ENCODE measurements at places on chromosomes 7 and 10.
A peak's percentile ranks its signal among the peaks of the same experiment; 100 is the strongest.

- DNase-seq = no peak
These were observed 217.0 kb downstream of the PAXIP1 start for GRCh38 chr7:154785898-154786297.

- no peak for DNase-seq
These were observed 23.4 kb upstream of the HK1 start for GRCh38 chr10:69254877-69255276.

GRCh38 chr7:159102681-159103381 is 41.8 kb downstream of the VIPR2 start:
- no peak for DNase-seq

GRCh38 chr10:60511477-60512229 is 122.0 kb upstream of the ANK3 start:
- no peak for DNase-seq

DNA sequence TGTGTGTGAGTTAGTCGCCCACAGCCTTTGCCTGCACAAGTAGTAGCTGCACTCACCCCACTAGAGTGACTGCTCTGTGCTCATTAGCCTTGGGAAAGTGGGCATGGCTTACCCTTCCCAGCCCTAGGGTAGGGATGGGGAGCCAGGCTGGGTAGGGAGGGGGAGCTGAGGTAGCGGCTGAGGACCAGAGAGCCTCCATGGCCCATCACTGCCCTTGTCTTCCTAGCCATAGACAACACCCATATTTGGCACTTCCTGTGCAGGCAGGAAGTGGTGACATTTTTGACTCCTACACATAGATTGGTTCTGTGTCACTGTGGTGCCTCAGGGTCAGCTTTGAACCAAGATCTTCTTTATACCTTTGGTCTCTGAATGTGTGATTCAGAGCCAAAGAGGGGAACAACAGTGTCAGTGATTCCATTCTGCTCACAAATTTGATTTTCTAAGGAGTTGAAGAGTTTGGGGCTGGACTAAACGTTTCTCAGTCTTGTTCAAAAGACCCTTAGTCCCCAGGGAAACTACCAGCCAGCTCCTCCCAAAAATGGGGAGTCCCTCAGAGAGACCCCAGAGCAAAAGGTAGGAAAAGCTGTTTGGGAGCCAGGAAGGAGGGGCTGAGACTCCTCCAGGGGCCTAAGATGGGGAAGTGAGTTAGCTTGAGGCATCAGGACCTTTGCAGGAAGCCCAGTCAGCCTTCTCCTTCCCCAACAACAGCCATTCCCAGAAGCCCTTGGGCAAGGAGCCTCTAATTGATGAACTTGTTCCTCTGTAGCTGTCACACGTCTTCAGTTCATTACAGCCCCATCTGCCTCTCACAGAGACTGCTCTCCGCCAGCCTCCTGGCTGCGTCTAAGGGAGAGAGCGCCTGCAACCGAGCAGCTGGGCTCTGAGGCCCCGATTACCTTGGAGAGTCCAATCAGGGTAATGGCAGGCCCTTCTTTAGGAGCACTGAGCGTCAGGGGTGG is 135.0 kb downstream of the CDH23 start:
- no peak for DNase-seq

DNA sequence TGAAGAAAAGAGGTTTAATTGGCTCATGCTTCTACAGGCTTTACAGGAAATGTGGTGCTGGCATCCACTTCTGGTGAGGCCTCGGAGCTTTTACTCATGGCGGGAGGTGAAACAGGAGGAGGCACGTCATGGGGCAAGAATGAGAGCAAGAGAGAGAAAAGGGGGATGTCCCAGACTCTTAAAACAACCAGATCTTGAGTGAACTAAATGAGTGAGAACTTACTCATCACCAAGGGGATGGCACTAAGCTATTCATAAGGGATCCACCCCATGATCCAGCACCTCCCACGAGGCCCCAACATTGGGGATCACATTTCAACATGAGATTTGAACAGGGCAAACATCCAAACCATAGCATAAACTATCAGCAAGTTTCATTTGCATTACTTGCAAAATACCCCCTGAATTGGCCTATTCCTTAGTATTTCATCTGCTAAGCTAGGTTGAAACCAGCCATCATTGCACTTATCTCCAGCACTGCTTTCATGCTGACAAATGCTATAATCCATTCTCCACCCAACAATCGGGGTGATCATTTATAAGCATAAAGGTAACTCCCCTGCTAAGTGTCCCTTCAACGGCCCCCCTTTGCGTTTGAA is 179.0 kb downstream of the NOC3L start:
- no peak for DNase-seq

DNA sequence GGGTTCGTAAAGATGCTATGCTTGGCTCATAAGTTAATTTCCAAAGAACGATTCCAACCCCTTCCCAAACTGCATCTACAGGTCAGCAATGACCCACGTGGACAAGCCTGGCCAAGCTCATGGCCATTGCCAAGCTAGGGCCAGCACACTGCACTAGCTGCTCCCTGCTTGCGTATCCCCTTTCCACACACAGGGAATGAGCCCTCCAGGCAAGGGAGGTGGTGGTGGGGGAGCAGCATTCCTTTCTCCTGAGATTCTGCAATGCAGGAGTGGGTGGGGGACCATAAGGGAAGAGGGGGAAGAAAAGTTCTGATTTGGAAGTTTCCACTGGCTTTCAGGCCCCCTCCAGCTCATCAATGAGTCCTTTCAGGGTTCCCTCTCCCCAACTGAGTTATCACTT is 56.0 kb downstream of the SH3PXD2A start:
- DNase-seq = no peak

DNA sequence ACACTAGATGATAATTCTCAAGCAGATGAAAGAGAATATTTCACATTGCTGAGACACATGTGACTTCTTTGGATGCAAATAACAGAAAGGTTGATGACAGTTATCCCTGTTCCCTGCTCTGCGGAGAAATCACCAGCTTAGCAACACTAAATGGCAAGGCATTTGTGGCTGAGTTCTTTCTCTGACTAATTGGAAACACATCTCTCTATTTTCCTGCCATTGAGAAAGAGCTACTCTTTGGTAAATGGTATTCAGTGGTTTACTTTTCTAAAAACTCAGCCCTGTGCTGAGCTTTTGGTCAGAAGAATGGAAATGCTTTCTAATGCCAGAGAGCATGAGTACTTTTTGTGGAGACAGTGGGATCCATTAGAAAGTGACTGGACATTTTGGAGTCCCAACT is 771.4 kb downstream of the LRMDA start:
- DNase-seq = no peak

DNA sequence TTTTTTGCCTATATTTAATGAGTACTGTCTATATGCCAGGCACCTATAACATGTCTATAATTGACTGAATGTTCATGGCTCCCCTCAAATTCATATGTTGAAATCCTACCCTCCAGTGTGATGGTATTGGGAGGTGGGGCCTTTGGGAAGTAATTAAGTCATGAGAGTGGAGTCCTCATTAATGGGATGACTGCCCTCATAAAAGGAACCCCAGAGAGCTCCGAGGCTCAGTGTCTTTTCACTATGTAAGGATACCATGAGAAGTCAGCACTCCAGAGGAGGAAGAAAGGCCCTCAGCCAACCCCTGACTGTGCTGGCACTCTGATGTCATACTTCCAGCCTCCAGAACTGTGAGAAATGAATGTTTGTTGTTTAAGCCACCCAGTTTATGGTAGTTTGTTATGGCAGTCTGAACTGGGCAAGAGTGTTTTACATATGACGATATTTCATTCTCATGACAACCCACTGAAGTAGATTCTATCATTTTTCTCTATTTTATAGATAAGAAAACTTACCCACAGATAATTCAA is 61.1 kb upstream of the PCGF5 start:
- DNase-seq = no peak

GRCh38 chr10:3406556-3406955 is 234.0 kb upstream of the PITRM1 start:
- no peak for DNase-seq

GRCh38 chr7:131511774-131512535 is 44.5 kb downstream of the PODXL start:
- no peak for DNase-seq

GRCh38 chr10:91251430-91252056 is 31.1 kb downstream of the PCGF5 start:
- DNase-seq = peak; percentile 39

GRCh38 chr7:95253986-95254385 is 70.3 kb downstream of the PON1 start:
- no peak for DNase-seq

DNA sequence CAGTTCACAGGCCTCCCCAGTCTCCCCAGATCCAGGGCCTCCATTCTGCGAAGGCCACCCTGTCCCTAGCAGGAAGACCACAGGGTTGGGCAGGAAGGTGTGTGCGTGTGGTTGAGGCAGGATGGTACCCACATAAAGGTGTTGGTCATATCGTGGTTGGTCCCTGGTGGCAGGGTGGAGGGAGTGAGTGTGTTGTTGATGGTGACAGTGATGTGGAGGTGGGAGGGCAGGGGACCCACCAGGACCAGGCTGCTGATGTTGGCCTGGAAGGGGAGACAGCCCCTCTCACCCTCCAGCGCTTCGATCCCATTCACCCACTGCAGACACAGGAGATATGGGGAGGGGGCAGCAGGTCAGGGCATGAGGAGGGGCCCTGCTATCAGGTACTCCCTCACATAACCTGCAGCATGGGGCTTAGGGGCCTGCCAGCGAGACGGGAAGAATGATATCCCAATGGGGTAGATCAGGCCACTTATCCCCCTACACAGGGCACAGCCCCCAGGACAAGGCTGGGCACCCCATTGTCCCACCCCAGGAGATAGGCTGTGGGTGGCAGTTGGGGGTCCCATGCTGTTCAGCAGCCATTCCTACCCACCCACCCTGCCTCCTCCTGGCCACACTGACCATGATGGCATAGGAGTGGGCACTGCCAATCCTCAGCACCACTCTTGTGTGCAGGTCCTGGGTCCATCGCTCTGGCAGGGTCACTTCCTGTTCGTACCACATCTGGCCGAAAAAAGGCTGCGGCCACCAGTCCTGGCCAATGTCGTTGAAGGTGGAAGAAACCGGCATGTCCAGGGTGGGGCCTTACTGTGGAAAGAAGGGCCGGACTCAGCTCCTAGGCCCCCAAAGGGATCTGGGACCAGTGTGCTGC is 69.0 kb upstream of the ZNF479 start:
- no peak for DNase-seq

Data from neuronal stem cell (in vitro differentiated cells).